Activated CD8-positive, alpha-beta T cell treated with anti-CD3 and anti-CD28 coated beads, Interleukin-2, amount 10 ng/mL, durations not matched to agents 7 days and 5 days (primary cell): ENCODE measurements at places on chromosomes 4 and X. TPM values are rescaled to one million over a fixed set of nuclear protein-coding genes. Genes with fewer than 3 reads are reported as not detected.

GRCh38 chr4:145930592-145930991 is 8.0 kb downstream of the ZNF827 start:
- peaks cover 41% of the 10 kb centered on the region for H3K4me1 ChIP-seq
- DNase-seq: no peak
- H3K4me3 ChIP-seq: no peak overlapping the region
- H3K27ac ChIP-seq: no peak overlapping the region
- peaks cover 32% of the 10 kb centered on the region for H3K36me3 ChIP-seq

DNA sequence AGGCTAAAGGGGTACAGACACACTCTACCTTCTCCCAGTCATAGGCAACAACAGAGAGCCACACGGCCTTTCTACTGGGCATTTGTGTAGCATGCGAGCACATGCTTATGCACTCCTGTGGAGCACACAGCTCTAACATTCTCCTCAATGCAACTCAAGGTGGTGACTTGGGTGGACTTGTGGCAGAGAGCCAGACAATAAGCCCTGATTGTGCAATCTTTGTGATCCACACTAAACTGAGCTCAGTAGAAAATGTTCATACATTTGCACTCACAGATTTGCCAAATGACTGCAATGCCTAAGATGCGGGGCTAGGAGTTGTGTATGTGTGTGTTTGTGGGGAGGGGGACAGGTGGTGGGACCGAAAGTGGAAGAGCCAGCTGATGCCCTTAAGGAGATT is 31.4 kb upstream of the SETD7 start:
- H3K4me3 ChIP-seq: no peak overlapping the region
- no peak overlapping the region for H3K27ac ChIP-seq
- no peaks in the 10 kb centered on the region for H3K36me3 ChIP-seq
- no peaks in the 10 kb centered on the region for H3K4me1 ChIP-seq
- no peak for DNase-seq

SPANXN4 gene
- not detected for total RNA-seq

- H3K27ac ChIP-seq: no peak overlapping the region
- no peaks in the 10 kb centered on the region for H3K36me3 ChIP-seq
- no peaks in the 10 kb centered on the region for H3K27me3 ChIP-seq
Observed at GRCh38 chr4:13207226-13207625, 276.9 kb downstream of the RAB28 start.

USP9X gene
- 46.0 TPM for total RNA-seq

- no peaks in the 10 kb centered on the region for H3K36me3 ChIP-seq
- no peak overlapping the region for H3K27ac ChIP-seq
- H3K4me3 ChIP-seq: no peak overlapping the region
- peaks cover 15% of the 10 kb centered on the region for H3K27me3 ChIP-seq
- peaks cover 3% of the 10 kb centered on the region for H3K4me1 ChIP-seq
Observed at GRCh38 chr4:141630854-141631253, 5.5 kb upstream of the IL15 start.

GRCh38 chrX:35890699-35891098 is 28.8 kb upstream of the CFAP47 start:
- no peak overlapping the region for H3K27ac ChIP-seq
- H3K4me3 ChIP-seq: no peak overlapping the region
- DNase-seq: peak; percentile 20
- no peaks in the 10 kb centered on the region for H3K4me1 ChIP-seq

DNA sequence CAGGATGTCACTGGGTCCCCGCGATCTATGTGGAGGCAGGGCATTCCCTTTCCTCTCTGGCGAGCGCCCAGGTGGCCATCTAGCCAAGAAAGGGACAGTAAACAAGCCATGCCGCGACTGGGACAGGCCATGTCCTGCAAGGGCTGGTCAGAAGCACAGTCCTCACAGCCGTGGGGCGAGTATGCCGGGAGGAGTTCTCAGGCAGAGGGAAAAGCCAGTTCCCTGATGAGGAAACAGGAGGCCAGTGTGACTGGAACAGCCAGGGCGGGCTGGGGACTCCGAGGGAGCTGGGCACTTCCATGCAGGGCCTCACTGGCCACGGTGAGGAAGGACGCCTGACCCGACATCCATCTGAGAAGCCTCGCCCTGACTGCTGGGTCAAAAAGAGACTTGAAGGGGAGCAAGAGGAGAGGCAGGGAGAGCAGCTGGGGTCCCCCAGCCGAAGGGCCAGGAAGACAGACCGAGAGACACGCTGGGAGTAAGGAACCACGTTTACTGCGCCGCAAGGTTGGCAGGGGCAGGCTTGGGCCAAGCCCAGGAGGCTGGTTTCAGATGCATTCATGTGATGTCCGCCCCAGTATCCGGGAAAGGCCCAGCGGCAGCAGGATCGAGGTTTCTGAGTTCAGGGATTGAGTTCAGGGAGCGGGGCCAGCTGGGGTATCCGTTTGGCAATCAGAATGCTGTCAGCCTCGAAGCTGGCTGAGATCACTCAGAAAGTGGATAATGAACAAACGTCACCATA is 15.0 kb downstream of the CFAP99 start:
- H3K4me1 ChIP-seq: no peaks in the 10 kb centered on the region
- H3K27me3 ChIP-seq: peaks cover 6% of the 10 kb centered on the region
- H3K36me3 ChIP-seq: no peaks in the 10 kb centered on the region
- H3K27ac ChIP-seq: no peak overlapping the region
- H3K4me3 ChIP-seq: no peak overlapping the region

GRCh38 chr4:123913598-123913997 is 517.0 kb downstream of the SPRY1 start:
- no peak overlapping the region for H3K27ac ChIP-seq
- no peaks in the 10 kb centered on the region for H3K4me1 ChIP-seq
- no peaks in the 10 kb centered on the region for H3K27me3 ChIP-seq
- no peaks in the 10 kb centered on the region for H3K36me3 ChIP-seq
- H3K4me3 ChIP-seq: no peak overlapping the region

MFAP3L gene
- total RNA-seq: 0.32 TPM

DNA sequence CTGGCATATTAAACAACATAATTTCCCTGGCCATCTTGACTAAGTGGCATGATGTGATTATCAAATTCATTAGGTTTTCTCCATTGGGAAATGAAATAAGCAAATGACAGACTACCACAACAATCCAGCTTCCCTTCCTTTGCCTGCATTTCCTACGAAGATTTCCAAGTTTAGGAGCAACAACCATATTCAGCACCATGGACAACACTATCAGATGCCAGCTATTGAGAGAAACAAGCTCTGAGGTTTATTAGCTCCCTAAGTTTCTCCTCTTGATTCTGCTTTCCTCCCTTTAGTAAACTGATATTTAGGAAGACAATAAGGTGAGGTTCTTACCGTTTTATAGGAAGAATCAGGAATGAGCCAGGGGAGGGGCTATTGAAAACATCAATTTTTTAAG is 36.2 kb downstream of the DCX start:
- DNase-seq: no peak
- H3K27ac ChIP-seq: no peak overlapping the region
- no peaks in the 10 kb centered on the region for H3K27me3 ChIP-seq
- no peaks in the 10 kb centered on the region for H3K4me1 ChIP-seq
- H3K4me3 ChIP-seq: no peak overlapping the region

IL2RG gene
- 351 TPM for total RNA-seq

CXCL1 gene
- total RNA-seq: not detected

DNA sequence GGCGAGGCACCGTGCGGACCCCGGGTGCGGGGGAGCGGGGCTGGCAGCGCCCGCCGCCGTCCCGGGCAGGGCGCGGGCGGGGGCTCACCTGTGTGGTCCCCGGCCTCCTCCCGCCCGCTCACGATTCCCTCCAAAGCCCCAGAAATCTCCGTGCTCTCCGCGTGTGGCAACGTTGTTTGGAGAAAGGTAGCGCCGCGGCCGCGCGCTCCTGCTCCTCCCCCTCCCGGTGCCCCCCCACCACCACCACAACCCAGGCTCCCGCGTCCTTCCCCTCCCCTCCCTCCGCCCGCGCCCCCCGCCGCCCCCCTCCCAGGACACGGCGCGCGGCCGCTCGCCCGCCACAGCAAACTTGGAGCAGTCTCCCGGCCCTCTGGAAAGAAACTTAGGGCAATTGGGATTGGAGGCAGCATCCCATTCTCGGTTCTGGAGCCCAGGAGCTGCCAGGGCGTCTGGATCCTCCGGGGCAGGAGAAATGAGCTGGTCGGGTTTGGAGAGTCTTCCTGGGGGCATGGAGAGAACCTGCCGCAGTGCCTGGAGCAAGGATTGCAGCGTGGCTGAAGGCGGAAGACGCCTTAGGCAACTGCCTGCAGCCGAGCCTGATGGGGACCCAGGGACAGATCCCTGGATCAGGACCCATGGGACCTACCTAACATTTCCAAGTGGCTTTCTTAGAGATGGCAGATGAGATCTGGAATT is 855 bp downstream of the KLF3 start:
- DNase-seq: no peak
- peaks cover 9% of the 10 kb centered on the region for H3K36me3 ChIP-seq
- peaks cover 5% of the 10 kb centered on the region for H3K27me3 ChIP-seq
- peak overlapping the region; percentile 74 for H3K4me3 ChIP-seq
- peak overlapping the region; percentile 75 for H3K27ac ChIP-seq
- H3K4me1 ChIP-seq: peaks cover 53% of the 10 kb centered on the region

GNPDA2 gene
- 12.5 TPM for total RNA-seq

DNA sequence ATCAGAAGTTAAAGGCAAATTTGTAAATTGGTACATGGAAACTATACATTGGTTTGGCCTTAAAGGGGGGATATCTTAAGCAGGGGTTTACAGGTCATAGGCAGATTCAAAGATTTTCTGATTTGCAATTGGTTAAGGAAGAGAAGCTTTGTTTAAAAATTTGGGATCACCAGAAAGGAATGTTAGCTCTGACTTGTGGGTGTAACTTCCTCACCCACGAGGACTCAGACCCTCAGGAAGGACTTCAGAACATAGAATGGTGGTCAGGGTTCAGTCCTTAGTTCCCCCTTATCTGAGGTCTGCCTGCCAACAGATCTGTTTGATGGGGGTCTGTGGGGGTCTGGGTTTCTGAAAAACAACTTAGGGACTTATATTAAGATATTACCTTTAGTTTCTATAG is 427.4 kb upstream of the DIPK2B start:
- H3K36me3 ChIP-seq: no peaks in the 10 kb centered on the region
- H3K4me1 ChIP-seq: no peaks in the 10 kb centered on the region
- H3K4me3 ChIP-seq: no peak overlapping the region
- no peak for DNase-seq
- H3K27ac ChIP-seq: no peak overlapping the region

- no peaks in the 10 kb centered on the region for H3K4me1 ChIP-seq
- no peak overlapping the region for H3K27ac ChIP-seq
- no peak overlapping the region for H3K4me3 ChIP-seq
Observed at GRCh38 chr4:160894809-160895208, 1269.0 kb downstream of the FSTL5 start.

NCBP2L gene
- total RNA-seq: not detected

GPR82 gene
- total RNA-seq: 0.37 TPM

DNA sequence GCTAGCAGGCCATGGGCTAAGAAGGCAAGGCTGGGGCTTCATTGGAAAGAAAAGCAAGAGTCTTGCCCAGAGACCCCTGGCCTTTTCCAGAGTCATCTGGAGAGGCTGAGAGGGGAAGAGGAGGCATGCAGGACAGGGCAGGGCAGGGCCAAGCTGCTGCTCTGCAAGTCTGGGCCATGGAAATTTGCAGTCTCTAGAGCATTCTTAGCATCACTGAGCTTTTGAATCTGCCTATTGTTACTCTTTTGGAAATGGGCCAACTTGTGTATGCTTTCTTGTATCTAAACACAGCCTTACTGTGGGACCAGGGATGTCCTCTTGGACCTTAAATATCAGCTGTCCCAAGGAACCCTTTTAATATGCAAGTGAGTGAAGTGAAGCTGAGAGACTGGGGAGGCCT is 560.5 kb downstream of the MID1IP1 start:
- no peaks in the 10 kb centered on the region for H3K36me3 ChIP-seq
- no peak overlapping the region for H3K4me3 ChIP-seq
- H3K27ac ChIP-seq: no peak overlapping the region

DNA sequence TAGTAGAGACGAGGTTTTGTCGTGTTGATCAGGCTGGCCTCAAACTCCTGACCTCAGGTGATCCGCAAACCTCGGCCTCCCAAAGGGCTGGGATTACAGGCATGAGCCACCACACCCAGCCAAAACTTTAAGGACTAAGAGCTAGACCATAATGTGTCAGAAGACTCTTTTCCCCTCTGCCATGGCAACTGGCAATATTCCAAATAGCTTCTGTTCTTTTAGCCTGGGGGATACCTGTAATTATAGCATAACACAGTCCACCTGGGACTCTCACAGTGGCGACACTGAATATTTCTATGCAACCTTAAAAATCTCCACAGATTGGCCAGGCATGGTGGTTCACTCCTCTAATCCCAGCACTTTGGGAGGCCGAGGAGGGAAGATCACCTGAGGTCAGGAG is 45.5 kb upstream of the RBM47 start:
- H3K27ac ChIP-seq: no peak overlapping the region
- no peak overlapping the region for H3K4me3 ChIP-seq
- H3K27me3 ChIP-seq: no peaks in the 10 kb centered on the region
- no peak for DNase-seq
- peaks cover 2% of the 10 kb centered on the region for H3K36me3 ChIP-seq

- no peaks in the 10 kb centered on the region for H3K27me3 ChIP-seq
- no peak overlapping the region for H3K4me3 ChIP-seq
- no peak for DNase-seq
- peaks cover 36% of the 10 kb centered on the region for H3K36me3 ChIP-seq
Observed at GRCh38 chrX:48559636-48560035, 14.6 kb upstream of the RBM3 start.

DNA sequence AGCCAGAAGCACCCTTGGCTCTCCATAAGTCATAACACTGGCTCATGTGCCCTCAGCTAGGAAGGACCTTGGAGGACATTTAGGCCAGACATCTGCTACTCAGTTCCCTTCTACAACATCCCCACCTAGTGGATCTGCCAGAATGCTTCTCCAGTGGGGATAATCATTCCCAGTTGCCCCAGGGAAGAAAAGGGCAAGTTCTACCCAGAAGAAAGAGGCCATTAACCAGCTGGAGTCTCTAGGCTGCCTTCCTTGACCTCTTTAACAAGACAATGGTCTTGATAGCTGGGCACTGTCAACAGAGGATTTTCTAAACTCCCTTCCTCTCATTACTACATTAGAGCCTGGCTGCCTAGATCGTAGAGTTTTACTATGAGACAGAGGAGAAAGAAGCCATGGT is 42.0 kb downstream of the LGI2 start:
- H3K27me3 ChIP-seq: no peaks in the 10 kb centered on the region
- no peak for DNase-seq
- H3K4me3 ChIP-seq: no peak overlapping the region
- no peak overlapping the region for H3K27ac ChIP-seq
- H3K4me1 ChIP-seq: no peaks in the 10 kb centered on the region
